ENCODE measurements at places on chromosomes 2 and 18.

- DNase-seq: no peak
Measured at GRCh38 chr2:229057976-229058553, 213.0 kb downstream of the PID1 start.

- no peak for DNase-seq
Measured at GRCh38 chr18:58671632-58672564, 633 bp downstream of the MALT1 start.

DNA sequence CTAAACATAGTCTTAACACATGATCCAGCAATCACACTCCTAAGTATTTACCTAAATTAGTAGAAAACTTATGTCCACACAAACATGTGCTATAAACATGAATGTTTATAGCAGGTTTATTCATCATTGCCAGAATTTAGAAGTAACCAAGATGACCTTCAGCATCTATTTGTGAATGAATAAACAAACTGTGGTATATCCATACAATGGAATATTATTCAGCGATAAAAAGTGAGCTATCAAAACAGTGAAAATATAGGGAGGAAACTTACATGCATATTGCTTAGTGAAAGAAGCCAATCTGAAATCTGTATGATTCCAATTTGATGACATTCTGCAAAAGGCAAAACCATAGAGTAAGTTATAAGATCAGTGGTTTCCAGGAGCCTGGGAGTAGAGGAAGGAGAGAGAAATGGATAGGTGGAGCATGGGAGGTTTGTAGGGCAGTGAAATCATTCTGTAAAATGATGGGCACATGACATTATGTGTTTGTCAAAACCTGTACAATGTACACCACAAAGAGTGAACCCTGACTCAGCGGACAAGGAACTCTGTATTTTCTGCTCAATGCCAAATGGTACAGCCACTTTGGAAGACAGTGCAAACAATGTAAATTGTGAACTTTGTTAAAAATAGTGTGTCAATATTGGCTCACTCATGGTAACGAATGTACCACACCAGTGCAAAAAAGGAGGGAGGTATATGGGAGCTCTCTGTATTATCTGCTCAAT, 61.9 kb upstream of the IGFBP2 start:
- no peak for DNase-seq

DNA sequence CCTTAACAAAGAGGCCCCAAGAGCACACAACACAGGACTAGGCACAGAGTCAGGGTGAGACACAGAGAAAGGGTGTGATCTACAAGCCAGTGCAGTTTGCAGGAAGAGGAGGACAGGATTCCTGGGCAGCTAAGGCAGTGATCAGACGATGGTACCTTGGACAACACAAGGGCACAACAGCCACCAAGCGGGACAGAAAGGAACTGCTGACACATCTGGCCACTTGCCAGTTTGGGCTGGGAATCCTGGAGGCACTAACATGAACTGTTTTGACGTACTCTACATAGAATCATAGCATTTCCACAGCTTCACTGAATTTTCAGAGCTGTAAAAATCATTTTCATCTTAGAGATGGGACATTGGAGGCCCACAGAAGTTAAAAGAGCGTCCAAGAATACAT, 221.5 kb upstream of the SLC35G4 start:
- DNase-seq: peak; percentile 15

GRCh38 chr18:30406728-30407127, 635.8 kb downstream of the DSC3 start:
- peak; percentile 12 for DNase-seq

- no peak for DNase-seq
Measured at GRCh38 chr18:41418598-41418997, 536.4 kb upstream of the PIK3C3 start.

DNA sequence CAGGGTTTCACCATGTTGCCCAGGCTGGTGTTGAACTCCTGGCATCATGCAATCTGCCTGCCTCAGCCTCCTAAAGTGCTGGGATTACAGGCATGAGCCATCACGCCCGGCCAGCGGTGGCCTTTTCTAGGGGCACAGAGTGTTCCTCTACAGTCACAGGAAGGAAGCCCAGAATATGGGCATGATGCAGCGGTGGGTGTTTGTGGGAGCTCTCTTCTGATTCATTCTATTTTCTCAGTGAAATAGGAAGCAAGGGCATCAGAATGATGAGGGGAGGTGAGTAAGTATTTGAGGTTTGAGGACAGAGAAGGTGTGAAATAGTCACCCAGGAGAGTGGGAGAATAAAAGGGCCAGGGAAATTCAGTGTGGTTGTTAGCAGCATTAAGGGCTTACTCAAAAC, 70.3 kb upstream of the PSME4 start:
- no peak for DNase-seq

- no peak for DNase-seq
Measured at GRCh38 chr18:26763446-26764110, 101.9 kb downstream of the AQP4 start.

DNA sequence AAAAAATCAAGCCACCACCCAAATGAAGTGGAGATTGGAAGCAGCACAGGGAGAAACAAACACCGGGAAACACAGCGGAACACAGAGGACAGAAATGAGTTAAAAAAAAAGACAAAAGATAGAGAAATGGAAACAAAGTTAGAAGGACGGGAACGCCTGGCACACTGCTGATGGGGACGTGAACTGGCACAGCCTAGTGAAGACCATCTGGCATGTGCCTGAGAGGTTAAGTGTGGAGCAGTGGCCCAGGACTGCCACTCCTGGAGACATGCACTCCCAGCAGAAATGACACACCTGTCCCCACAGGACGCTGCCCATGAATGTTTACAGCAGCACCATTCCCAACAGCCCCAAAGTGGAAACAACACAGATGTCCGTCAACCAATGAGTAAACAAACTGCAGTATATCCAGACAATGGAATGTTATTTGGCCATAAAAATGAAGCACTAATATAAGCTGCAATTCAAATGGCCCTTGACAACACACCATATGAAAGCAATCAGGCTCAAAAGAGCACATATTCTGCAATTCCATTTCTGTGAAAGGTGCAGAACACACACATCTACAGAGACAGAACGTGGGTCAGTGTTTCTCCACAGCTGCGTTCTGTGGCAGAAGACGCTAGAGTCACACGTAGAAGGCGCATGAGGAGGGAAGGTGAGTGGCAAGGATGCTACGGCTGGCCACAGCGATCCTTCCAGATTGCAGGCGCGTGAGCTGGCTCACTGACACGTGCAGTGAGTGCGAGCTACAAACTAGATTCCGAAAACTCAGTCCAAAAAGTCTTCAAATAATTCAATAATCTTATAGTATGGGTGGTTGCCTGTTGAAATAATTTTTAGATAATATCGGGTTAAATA, 24.6 kb downstream of the THAP4 start:
- DNase-seq: no peak

GRCh38 chr2:200353120-200353519, 46.6 kb downstream of the SPATS2L start:
- no peak for DNase-seq

DNA sequence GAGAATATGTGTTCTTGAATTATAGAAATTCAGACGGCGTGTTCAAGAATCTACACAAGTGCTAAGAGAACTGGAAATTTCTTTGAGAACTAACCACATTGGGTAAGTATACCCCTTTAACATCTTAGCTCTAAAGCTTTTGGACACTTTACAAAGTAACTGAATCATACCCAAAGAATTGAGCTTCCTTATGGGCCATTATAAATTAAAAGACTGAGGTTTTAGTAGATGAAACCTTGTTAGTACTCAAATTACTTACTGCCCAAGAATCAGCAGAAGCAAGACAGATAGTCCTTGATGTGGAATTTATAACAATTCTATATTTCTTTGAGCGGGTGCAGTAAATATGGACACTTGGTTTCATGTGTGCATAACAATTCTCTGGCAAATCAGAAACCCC, 168.3 kb downstream of the PRPF40A start:
- no peak for DNase-seq

GRCh38 chr2:171402906-171403580, 30.7 kb downstream of the METTL8 start:
- no peak for DNase-seq

DNA sequence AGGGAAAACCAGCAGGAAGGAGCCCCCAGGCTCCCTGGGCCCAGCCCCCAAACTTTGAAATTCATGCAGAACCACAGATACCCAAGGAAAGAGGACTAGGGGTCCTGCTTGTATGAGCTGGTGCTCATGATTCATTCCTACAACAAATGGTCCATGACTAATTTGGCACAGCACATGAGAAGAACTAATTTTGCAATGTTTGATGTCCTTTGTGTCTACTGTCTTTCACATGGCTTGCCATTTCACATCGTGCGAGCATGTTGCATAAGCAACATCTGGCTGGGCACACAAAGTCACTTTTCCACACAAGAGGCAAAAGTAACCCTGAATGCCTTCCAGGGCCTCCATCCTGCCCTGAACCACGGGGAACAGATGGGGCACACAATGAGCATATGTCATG, 149.6 kb upstream of the APCDD1 start:
- DNase-seq: peak; percentile 44

GRCh38 chr2:54642677-54643430, 80.6 kb upstream of the EML6 start:
- no peak for DNase-seq

DNA sequence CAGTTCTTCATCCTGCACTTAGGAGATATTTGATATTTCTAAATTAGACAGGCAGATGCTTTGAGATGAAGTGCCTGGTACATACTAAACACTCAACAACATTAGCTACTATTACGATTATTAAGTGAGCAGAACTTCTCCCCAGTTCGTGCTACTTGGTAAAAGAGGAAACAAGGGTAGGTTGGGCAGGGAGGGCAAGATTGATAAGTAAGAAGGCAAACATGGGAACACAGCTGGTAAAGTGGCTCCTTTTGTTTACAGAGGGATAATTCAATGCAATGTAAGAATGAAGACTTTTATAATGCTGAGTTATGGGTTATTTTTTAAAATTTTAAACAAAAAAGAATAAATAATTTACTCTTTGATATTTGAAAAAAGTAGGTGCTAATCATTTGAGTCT, 15.9 kb upstream of the WIPF1 start:
- no peak for DNase-seq

DNA sequence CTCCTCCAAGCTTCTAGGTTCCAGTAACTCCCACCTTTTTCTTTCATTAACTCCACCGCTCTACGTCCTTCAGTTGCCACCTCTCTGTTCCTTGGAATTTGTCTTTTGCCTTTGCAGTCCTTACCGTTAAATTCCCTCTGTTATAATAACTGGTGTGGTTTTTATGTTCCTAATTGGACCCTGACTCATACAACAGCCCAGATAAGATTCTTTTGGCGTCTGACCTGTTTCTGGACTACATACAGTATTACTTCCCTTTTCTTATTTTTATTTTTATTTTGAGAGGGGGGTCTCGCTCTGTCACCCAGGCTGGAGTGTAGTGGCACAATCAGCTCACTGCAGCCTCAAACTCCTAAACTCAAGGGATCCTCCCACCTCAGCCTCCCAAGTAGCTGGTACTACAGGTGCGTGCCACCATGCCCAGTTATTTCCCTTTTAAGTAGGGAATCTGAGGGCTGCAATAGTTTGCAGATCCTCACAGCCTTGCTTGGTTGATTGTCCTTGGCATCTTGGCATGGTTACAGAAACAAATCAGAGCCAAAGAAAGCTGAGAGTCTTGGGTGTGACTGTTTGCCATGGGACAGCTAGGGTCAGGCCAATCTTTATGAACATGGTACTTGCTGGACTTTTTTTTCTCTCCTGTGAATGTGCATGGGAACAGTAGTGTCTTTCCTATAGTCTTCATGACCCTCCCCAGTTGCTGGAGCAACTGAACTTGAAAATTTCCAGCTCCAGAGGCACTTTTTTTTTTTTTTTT, 22.0 kb downstream of the TCF23 start:
- no peak for DNase-seq

GRCh38 chr18:57772387-57772799, 30.7 kb downstream of the ATP8B1 start:
- no peak for DNase-seq

GRCh38 chr18:59536166-59536565, 161.1 kb downstream of the CCBE1 start:
- no peak for DNase-seq

DNA sequence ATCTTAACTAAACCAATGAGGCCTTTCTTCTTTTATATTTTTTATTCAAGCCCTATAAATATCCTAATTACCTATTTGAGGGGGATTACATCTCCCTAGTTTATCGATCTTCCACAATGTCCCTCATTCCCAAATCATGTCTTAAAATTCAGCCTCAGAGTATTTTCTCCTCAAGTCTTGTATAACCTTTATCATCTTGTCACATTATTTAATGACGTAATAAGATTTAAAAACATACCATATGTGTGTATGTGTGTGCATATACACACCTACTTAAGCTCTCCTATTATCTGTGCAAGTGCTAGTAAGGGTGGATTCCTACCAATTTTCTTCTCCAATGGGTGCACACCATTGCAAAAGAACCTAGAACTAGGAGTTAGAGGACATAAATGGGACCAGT, 421.1 kb downstream of the FIGN start:
- DNase-seq: no peak
